Pancreas (tissue), 10 donors: ENCODE measurements at places on chromosomes 5 and 9.
A peak's percentile ranks its signal among the peaks of the same experiment; 100 is the strongest.

GRCh38 chr9:12723409-12724028 is 30.3 kb downstream of the TYRP1 start:
- H3K4me3 ChIP-seq, result no peak overlapping the region
- no peaks in the 10 kb centered on the region for H3K4me1 ChIP-seq
- no peaks in the 10 kb centered on the region for H3K36me3 ChIP-seq
- no peak for DNase-seq
- H3K27me3 ChIP-seq, result peaks cover 4% of the 10 kb centered on the region

DNA sequence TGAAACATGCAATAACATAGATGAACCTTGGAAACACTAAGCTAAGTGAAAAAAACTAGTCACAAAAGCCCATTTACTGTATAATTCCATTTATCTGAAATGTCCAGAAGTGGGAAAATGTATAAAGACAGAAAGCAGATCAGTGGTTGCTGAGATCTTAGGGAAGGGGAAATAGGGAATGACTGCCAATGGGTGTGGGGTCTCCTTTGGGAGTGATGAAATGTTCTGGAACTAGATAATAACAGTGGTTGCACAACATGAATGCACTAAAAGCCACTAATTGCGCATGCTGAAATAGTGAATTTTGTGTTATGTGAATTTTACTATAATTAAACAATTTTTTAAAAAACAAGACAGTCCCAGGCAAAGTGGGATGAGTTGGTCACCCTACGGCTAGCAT is 472.8 kb downstream of the CCDC171 start:
- no peak for DNase-seq
- no peaks in the 10 kb centered on the region for H3K4me1 ChIP-seq
- no peak overlapping the region for H3K4me3 ChIP-seq
- no peak overlapping the region for H3K27ac ChIP-seq
- H3K27me3 ChIP-seq, result no peaks in the 10 kb centered on the region

- H3K4me3 ChIP-seq, result no peak overlapping the region
- H3K27ac ChIP-seq, result no peak overlapping the region
- H3K4me1 ChIP-seq, result no peaks in the 10 kb centered on the region
- no peaks in the 10 kb centered on the region for H3K36me3 ChIP-seq
- no peak for DNase-seq
Observed at GRCh38 chr5:124394700-124395245, 351.7 kb downstream of the ZNF608 start.

DNA sequence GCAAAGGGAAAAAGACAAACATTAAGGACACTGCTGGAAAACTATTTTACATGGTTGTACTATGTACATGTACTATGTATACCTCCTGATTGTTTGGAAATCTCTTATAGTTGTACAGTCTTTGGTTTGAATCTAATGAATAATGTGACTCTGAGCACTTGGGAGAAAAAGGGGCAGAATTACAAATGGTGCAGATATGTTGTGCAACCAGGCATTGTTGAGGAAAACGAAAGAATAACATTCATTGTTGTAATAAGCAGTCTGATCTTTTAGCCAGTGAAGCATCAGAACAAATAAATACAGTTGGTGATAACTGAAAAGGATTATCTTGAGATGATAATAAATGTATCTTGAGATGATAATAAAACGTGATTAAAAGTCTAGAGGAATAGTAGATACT is 87.2 kb downstream of the CSNK1G3 start:
- H3K36me3 ChIP-seq, result no peaks in the 10 kb centered on the region
- DNase-seq, result no peak
- no peak overlapping the region for H3K4me3 ChIP-seq
- no peaks in the 10 kb centered on the region for H3K4me1 ChIP-seq
- H3K27me3 ChIP-seq, result no peaks in the 10 kb centered on the region

DNA sequence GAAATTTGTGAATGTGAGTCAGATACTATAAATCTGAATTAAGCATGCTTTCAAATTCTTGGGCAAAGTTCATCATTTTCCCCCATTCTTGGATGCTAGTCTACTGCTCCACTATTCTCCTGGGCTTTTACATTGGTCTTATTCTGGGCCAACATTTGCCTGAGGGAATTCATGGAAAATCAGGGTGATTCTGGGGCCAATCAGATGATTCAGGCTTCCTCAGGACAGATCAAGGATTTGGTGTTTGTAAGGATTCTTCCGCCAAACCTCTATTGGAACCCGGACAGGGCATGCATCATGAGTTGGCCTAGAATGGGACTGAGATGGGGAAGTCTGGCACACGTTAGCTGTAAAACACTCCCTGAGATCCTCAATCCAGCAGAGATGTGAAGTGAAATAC is 113.8 kb downstream of the MEF2C start:
- H3K36me3 ChIP-seq, result no peaks in the 10 kb centered on the region
- no peak for DNase-seq
- H3K4me3 ChIP-seq, result no peak overlapping the region
- no peaks in the 10 kb centered on the region for H3K27me3 ChIP-seq

- no peaks in the 10 kb centered on the region for H3K36me3 ChIP-seq
- H3K4me3 ChIP-seq, result no peak overlapping the region
- DNase-seq, result no peak
- H3K27me3 ChIP-seq, result no peaks in the 10 kb centered on the region
Observed at GRCh38 chr5:15510831-15511230, 10.9 kb downstream of the FBXL7 start.

- no peaks in the 10 kb centered on the region for H3K36me3 ChIP-seq
- H3K27me3 ChIP-seq, result no peaks in the 10 kb centered on the region
- H3K4me1 ChIP-seq, result no peaks in the 10 kb centered on the region
- DNase-seq, result no peak
- no peak overlapping the region for H3K27ac ChIP-seq
- no peak overlapping the region for H3K4me3 ChIP-seq
Observed at GRCh38 chr5:60886158-60886557, 42.1 kb upstream of the ELOVL7 start.

DNA sequence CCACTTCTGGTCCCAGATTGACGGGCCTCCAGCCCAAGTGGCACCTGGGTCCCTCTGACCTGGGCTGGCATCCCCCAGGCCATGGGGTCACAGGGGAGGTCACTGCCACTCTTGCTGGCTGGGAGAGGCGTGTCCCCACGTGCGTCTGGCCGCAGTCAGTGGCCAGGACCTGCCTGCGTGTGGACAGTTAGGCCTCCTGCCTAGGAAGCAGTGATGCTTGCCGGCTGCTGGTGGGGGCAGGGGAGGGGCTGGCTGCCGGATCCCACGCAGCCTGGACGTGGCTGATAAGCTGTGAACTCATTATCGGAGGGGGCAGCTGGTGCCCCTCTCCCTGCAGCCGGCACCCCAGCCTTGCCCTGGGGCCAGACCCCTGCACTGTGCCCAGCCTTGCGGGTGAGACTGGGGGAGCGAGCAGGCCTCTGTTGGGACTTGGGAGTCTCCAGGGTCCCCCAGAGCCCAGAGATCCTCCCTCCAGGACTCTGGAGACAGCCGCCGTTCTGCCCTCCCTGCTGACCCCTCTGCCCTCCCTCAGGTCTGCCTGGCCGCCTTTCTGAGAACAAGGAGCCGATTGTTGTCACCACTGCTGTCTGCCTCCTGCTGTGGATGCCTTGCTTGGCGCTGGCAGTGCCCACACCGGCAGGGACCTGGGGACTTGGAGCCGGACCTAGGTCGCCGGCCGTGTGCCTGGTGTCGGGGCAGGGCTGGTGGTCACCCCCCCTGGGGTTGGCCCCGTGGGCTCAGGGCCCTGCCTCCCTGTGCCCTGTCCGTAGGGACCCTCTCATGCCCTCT is 12.3 kb downstream of the RXRA start:
- H3K36me3 ChIP-seq, result no peaks in the 10 kb centered on the region
- H3K4me1 ChIP-seq, result peaks cover 64% of the 10 kb centered on the region
- DNase-seq, result peak; percentile 58
- no peak overlapping the region for H3K4me3 ChIP-seq

DNA sequence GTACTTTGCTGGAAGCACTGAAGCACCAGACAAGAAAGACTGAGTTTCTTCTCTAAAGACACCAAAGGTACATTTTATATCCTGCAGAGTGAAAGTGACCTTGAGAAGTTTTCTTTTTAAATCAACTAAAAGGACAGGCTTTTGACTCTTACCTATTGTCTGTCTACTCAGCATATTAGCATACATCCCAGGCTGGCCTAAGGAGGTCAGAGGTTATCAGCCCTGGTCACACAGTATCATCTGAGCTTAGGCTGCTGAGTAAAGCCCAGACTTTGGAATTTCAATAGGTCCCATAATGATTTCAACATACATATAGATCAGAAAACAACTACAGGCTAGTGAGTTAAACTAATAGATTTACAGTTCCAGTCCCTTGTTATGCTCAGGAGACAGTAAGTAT is 10.1 kb upstream of the CDH9 start:
- no peak for DNase-seq
- H3K4me1 ChIP-seq, result no peaks in the 10 kb centered on the region
- H3K27me3 ChIP-seq, result no peaks in the 10 kb centered on the region
- H3K27ac ChIP-seq, result no peak overlapping the region

- no peaks in the 10 kb centered on the region for H3K27me3 ChIP-seq
- no peak for DNase-seq
- no peaks in the 10 kb centered on the region for H3K4me1 ChIP-seq
- no peaks in the 10 kb centered on the region for H3K36me3 ChIP-seq
- H3K27ac ChIP-seq, result no peak overlapping the region
Observed at GRCh38 chr9:15157381-15157780, 149.6 kb downstream of the TTC39B start.

DNA sequence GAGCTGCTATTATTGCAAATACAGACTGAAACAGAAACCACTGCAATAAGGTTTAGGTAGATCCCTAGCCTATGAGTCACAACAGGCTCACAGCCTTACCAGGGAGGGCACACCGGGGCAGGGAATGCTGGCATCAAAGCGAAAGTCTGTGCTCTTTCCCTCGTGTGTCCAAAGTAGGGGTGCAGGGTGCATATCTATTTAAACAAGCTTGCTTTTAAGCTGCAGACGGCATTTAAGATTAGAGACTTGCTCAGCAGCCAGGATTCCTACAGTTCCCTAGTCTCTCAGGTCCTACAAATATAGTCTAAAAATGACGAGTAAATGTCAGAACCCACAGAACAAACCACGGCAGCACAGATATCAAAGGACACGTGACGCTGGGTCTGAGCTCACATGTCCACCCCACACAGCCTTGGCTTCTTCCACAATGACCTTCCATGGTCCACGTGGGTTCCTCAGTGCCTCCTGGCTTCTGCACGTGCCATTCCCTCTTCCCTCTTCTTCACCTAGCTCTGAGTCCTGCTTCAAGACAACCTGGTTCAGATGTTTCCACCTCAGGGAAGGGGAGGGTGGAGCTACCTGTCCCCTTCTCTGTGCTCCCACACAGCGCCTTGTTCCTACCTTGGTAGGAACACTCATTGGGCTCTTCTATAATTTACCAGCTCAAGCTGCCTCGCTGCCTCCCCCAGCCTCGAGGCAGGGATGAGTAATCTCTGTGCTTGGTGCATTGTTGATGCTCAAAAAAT is 193.2 kb downstream of the MAPKAP1 start:
- H3K36me3 ChIP-seq, result no peaks in the 10 kb centered on the region
- no peaks in the 10 kb centered on the region for H3K4me1 ChIP-seq
- H3K4me3 ChIP-seq, result peak overlapping the region; percentile 33
- no peaks in the 10 kb centered on the region for H3K27me3 ChIP-seq
- peak; percentile 27 for DNase-seq

- no peaks in the 10 kb centered on the region for H3K36me3 ChIP-seq
- H3K27ac ChIP-seq, result no peak overlapping the region
- DNase-seq, result peak; percentile 30
Observed at GRCh38 chr5:135008556-135008955, 25.5 kb downstream of the PITX1 start.

DNA sequence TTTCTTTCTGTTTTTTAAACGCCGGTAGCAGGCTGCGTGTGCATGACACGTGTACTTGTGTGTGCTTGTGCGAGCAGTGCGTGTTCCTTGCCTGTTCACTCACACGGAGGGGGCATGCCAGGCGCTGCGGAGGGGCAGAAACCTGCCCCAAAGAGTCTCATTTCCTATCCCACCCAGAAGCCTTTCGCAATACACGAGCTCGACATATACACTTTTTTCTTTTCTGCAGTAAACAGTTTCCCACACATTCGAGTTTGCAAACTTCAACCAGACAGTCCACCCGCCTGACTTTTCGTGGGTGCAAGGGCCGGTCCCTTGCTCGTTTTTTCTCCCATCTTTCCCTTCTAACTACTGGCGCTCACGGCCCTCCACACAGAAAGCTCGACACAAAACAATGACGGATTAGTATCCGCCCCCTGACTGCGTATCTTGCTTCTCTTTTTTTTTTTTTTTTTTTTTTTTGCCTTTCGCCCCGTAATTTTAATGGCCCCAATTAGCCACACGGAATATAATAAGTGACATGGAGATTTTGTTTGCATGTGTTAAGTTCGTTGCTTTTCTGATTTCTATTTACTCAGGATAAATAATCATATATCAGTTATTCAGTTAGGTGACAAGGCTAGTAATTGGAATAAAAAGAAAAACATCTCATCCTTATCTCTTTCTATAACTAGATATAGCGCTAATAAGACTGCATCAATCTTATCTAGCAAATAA is 5.3 kb upstream of the OTP start:
- H3K36me3 ChIP-seq, result no peaks in the 10 kb centered on the region
- H3K27ac ChIP-seq, result no peak overlapping the region

- no peak for DNase-seq
- no peaks in the 10 kb centered on the region for H3K4me1 ChIP-seq
- H3K27me3 ChIP-seq, result no peaks in the 10 kb centered on the region
- H3K36me3 ChIP-seq, result no peaks in the 10 kb centered on the region
- H3K4me3 ChIP-seq, result no peak overlapping the region
- H3K27ac ChIP-seq, result no peak overlapping the region
Observed at GRCh38 chr9:9996259-9996658, 616.5 kb downstream of the PTPRD start.

DNA sequence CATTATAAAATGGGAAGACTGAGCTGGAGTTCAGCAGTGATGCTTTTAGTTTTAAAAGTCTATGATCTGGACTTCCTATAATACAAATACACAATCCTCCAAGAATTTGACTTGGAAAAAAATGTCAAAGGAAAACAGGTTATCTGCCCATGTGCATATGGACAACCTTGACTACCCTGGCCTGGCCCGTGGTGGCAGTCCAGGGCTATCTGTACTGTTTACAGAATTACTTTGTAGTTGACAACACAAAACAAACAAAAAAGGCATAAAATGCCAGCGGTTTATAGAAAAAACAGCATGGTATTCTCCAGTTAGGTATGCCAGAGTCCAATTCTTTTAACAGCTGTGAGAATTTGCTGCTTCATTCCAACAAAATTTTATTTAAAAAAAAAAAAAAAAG is 17.3 kb downstream of the MOCS2 start:
- no peaks in the 10 kb centered on the region for H3K36me3 ChIP-seq
- DNase-seq, result no peak
- no peaks in the 10 kb centered on the region for H3K4me1 ChIP-seq
- no peak overlapping the region for H3K27ac ChIP-seq
- no peaks in the 10 kb centered on the region for H3K27me3 ChIP-seq

- H3K4me3 ChIP-seq, result peak overlapping the region; percentile 63
- DNase-seq, result peak; percentile 84
- H3K27ac ChIP-seq, result no peak overlapping the region
- no peaks in the 10 kb centered on the region for H3K36me3 ChIP-seq
- H3K4me1 ChIP-seq, result peaks cover 7% of the 10 kb centered on the region
Observed at GRCh38 chr9:136328011-136328621, 777 bp downstream of the GPSM1 start.

- no peak overlapping the region for H3K27ac ChIP-seq
- H3K36me3 ChIP-seq, result no peaks in the 10 kb centered on the region
- no peaks in the 10 kb centered on the region for H3K27me3 ChIP-seq
Observed at GRCh38 chr5:58921159-58921558, 338.3 kb downstream of the RAB3C start.
